Kidney glomerular epithelial cell (primary cell): ENCODE measurements at places on chromosomes 5 and 9.
A peak's percentile ranks its signal among the peaks of the same experiment; 100 is the strongest.

DNA sequence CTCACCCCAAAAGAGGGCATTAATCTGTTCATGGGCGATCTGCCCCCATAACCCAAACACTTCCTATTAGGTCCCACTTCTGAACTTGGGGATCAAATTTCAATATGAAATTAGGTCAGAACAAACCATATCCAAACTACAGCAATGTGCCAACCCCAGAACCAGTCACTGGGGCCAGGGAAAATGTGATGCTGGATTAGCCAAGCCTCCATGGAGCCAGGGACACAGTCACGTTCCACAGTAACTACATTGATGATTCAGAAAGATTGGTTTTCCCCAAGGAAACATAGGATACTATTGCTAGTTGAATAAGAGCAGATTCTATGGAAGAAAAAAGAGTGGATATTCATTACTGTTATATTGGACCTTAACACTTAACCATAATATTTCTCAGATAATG is 84.2 kb downstream of the GIN1 start:
- DNase-seq, result no peak

- DNase-seq, result no peak
Observed at GRCh38 chr5:164244-164643, 27.1 kb upstream of the LRRC14B start.

GRCh38 chr5:51188001-51188591 is 195.2 kb upstream of the ISL1 start:
- no peak for DNase-seq

GRCh38 chr5:6737043-6737941 is 24.1 kb downstream of the TENT4A start:
- no peak for DNase-seq

DNA sequence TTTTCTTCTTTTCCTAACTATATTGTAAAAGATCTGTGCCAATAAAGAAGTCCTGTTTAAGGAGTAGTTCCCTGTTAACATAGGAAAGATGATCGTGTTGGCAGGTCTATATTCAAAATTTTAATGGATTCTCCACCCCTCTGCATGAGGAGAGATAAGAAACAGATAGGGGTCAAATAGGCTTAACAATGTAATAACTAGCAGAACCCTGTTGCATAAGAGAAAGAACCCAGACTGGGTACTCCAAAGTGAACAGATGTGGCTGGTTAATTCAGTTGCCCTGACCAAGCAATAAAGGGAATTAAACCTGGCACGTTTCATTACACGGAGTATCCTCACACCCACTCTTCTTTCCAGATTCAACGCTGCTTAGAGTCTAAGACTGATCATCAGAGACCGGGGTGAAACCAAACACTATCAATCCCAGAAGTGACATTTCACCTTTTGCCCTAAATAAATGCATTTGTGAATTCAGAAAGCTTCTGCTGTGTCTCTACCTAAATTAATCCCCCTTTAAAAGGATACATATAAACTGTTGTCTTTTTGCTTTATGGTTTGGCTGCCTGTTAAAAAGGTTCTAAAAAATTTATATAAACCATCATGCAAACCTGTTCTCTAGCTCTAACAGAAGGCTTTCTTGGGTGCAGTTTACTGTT is 1276.9 kb upstream of the WWC1 start:
- no peak for DNase-seq

GRCh38 chr5:11139217-11139865 is 378.3 kb upstream of the DAP start:
- no peak for DNase-seq

- DNase-seq, result peak; percentile 24
Observed at GRCh38 chr5:39447059-39447458, 22.3 kb upstream of the DAB2 start.

- DNase-seq, result no peak
Observed at GRCh38 chr5:39453606-39454005, 28.8 kb upstream of the DAB2 start.

DNA sequence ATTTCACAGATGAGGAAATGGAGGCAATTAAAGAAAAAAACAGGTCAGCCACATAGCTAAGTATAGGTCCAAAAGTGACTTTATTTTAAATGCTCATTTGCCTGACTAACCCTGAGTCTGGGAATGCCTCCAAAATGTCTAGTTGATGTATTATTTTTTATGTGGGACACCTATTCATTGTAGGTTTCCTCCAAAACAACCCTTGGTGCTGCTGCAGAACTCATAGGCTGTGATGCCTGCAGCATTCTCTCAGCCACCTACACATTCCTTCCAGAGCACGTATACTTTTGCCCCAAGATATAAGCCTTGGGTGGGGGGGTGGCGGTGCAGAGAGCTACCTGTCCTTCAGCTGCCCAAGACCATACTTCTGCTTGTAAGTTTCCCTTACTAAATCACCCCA is 77.4 kb downstream of the MSX2 start:
- no peak for DNase-seq

GRCh38 chr5:175343308-175343707 is 100.7 kb downstream of the DRD1 start:
- no peak for DNase-seq

- DNase-seq, result peak; percentile 83
Observed at GRCh38 chr5:111997711-111998110, 240.7 kb upstream of the NREP start.

DNA sequence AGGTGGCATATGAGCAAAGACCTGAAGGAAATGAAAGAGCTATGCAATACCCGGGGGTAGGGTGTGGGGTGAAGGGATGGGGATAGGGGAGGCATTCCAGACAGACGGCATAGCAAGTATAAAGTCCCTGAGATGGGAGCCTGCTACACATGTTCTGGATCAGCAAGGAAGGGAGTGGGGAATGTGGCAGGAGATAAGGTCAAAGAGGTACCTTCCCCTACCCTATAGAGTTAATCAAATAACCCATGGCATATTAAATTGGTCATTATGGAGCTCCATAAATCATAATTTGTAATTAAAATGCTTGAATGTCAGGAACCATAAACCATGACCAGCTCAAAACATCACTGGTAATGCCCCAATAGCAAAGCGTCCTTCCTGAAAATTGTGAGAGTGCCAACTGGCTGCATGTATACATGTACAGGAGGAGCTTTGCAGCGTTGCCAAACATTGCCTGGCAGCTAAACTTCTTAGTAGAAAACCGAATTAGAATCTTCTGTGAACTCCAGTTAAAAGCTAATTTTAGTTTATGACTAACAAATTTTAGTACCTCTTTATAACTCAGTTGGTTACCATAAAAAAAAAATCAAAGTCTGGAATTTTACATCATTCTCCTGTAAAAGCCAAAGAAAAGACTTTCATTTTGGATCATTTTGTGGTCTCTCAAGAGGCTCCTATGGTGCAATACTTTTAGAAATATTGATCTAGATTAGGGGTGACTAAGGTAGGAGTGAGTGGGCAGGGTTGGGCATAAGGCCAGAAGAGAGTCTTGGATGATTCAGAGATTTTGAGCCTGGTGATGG is 4.7 kb downstream of the DNAI1 start:
- peak; percentile 53 for DNase-seq

DNA sequence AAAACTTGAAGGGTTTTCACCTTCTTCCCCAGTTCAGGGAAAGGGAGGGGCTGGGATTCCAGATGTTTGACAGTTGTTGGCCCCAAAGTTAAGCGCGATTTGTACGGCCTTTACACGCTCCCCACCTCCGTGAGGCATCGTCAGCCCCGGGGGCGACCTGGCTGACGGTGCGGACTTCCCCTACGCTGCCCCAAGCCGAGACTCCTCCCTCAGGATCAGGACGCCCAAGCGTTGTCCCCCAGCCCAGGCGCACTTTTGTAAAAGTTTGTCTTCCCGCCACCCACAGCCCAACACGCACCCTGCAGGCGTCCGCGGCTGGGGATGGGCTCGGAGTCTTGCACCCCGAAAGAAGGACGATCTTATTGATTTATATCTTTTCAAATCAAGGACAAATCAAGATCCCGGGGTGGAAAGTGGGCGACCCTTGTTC is 713 bp downstream of the MOB3B start:
- no peak for DNase-seq

DNA sequence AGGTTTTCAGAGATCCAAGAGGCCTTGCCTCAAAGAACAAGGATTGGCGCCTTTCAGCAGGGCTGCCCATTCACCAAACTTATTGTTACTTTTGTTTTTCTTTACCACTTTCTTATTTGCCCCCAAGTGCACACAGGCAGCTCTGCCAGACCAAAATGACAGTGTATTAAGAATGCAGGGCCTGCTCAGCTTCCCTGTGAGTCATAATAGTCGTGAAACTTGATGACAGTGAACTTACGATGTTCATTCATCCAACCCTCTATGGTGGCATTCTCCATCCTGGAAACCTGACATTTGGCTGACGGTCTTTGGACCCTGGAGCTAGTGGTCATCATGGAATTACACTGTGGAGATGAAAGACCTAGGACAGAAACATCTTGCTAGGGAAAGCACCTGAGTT is 44.3 kb downstream of the UBE2QL1 start:
- DNase-seq, result no peak

DNA sequence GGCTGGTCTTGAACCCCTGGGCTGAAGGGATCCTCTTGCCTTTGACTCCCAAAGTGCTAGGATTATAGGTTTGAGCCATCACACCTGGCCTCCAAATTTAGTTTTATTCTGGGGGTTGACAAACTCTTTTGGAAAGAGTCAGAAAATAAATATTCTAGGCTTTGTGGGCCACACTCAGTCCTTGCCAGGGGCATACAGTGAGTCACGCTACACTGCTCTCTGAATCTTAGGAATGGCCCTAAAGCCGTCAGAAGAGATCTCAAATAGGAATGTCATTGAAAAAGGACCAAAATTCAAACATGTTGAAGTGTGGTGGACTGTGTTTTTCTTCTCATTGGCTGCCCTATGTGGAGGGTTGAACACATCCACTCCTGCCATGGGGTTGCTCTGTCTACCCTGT is 127.7 kb upstream of the BASP1 start:
- no peak for DNase-seq

- no peak for DNase-seq
Observed at GRCh38 chr9:132879457-132880323, 992 bp downstream of the SPACA9 start.

- no peak for DNase-seq
Observed at GRCh38 chr5:2896371-2897275, 145.1 kb upstream of the IRX2 start.

- DNase-seq, result no peak
Observed at GRCh38 chr5:103013933-103014552, 105.9 kb downstream of the GIN1 start.

DNA sequence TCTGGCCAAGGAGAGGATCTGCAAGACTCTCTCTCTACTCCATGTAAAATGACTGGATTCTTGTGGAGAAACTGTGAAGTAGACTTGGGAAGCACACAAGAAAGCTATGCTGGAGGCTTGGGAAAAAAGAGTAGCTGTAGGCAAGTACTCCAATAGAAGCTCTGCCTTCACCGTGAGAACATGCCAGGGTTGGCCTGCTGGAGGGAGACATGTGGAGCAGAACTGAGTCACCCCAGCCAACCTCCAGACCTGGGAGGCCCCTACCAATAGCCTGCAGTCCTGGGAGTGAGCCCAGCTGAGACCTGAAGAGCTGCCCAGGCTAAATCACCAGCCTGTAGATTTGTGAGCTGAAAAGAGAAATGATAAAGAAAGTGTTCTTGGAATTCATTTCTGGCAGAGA is 66.6 kb downstream of the DEPDC1B start:
- DNase-seq, result peak; percentile 3
